ENCODE measurements at places on chromosomes 1 and 21.

DNA sequence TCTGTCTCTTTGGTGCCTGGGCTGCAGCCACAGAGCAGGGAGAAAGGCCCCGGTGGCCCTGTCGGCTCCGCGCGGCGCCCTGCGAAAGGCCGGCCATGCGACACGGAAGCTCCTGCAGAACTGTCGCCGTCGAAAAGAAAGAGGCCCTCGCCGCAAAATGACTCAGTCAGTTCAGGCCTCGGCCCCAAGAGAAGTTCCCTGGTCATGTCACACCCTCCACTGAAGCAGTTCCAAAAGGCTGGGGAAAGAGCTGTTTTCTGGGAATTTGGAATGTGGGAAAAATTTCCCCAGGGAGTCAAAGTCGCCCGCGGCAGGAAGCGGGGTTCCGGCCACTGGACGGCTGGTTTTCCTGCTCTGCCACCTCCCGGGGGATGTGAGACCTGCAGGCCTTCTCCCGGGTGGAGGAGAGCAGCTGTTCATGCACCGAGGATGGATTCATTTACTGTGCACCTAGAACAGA, 115.8 kb upstream of the ZNF678 start:
- peak; percentile 58 for DNase-seq

DNA sequence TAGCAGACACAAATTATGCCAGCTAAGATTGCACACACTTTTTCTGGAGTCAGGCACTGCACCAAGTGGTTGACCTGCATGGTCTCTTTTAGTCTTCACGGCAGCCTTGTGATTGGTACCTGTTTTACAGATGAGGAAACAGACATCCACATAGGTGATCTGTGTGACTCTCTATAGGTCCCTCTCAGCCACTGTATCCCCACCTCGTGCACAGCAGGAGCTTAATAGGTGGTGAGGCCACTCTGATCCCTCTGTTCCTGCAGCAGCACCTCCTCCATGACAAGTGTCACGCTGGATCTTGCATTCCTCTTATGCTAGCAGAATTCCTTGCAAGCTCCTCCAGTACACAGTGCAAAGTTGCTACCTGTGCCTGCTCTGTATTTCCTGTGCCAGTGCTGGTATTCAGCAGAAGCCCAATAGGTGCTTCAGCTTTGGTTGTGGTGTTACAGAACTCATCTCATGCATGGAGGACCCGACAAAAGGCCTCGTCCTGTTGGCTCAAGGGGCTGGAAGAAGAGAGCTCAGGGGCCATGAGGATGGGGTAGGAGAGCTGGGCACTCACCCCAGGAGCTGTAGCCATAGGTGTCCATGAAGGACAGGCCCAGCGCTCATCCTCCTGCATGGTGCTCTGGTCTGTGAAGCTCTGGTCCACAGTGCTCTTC, 546.7 kb downstream of the PTPRU start:
- no peak for DNase-seq

DNA sequence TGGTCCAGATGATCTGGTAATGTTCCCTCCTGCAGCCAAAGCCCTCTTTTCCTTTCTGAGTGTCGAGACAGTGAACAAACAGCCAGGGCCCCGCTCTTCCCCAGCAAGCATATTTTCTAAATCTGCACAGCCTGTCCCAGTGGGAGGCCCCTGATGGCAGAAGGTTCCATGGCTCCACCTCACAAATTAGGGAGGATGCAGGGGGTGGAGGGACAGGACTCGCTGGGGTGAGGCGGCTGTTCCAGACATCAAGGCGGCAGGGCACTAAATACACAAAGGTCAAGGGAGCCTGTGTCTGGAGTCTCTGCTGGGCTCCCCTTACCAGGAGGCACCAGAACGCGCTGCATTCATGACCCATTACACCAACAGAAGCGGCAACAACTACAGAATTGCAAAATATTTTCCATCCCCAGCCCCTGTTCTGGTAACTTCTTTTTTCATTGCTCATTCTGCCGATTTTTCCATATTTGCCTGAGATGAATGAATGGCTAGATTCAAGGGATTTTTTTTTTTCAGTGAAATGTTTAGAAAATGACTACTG, 27.0 kb upstream of the PRELP start:
- DNase-seq: no peak

DNA sequence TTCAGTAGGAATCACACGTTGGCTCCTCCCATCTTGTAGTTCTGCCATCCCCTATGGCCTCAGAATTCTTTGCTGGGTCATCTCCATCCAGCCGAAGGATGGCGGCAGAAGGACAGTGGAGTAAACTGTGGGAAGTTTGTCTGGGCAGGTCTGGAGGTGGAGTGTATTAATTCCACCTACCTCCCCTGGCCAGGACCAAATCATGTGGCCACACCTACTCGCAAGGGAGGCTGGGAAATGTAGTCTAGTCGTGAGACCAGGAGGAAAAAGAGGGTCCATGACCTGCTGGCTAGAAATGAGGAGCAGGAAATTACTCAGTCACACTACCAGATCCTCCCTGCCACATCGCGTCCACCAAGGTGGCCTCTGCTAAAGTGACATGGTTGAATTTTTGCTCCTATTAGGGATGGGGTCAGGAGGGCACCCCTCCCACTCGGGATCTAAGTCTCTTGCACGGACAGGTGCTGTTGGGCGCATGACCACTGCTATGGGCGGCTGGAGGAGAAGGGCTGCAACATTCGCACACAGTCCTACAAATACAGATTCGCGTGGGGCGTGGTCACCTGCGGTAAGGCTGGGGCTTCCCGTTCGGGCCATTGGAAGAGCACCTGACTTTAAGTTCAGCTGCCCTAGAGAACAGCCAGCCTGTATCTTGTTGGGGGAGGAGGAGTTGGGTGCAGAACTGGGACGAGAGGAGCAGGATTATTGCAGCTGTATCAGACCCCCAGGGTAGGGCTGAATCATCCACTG, 19.5 kb downstream of the PLA2G5 start:
- peak; percentile 29 for DNase-seq

- no peak for DNase-seq
Measured at GRCh38 chr1:212928323-212929291, 21.7 kb upstream of the VASH2 start.

GRCh38 chr1:13554798-13555197, 28.8 kb upstream of the PDPN start:
- no peak for DNase-seq

GRCh38 chr1:107326824-107327445, 186.1 kb downstream of the NTNG1 start:
- DNase-seq: no peak

GRCh38 chr21:45001134-45002095, 61.6 kb downstream of the SLX9 start:
- DNase-seq: peak; percentile 9

GRCh38 chr1:6294080-6294889, 33.4 kb upstream of the GPR153 start:
- no peak for DNase-seq

GRCh38 chr21:33988237-33989017, 72.8 kb upstream of the ATP5PO start:
- DNase-seq: no peak

GRCh38 chr1:230300322-230301301, 125.5 kb downstream of the PGBD5 start:
- no peak for DNase-seq

DNA sequence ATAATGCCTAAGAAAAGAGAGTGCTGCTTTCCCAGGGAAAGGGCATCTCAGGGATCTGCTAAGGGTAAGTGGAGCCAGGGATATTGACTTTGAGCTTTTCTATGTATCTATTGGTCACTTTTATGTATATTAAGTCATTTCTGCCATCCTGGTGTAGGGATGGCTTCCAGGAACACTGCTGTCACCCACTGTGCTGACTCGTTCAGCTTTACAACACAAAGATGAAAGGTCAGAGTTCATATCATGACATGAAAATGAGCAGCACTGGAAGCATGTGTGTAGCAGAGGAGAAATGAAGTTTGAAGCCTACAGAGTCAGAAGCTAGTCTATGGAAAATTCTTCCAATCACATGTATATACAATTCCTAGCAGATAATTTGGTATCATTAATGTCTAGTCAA, 37.1 kb upstream of the RGS8 start:
- no peak for DNase-seq
